ENCODE measurements at places on chromosomes 12 and 14.
A peak's percentile ranks its signal among the peaks of the same experiment; 100 is the strongest.

DNA sequence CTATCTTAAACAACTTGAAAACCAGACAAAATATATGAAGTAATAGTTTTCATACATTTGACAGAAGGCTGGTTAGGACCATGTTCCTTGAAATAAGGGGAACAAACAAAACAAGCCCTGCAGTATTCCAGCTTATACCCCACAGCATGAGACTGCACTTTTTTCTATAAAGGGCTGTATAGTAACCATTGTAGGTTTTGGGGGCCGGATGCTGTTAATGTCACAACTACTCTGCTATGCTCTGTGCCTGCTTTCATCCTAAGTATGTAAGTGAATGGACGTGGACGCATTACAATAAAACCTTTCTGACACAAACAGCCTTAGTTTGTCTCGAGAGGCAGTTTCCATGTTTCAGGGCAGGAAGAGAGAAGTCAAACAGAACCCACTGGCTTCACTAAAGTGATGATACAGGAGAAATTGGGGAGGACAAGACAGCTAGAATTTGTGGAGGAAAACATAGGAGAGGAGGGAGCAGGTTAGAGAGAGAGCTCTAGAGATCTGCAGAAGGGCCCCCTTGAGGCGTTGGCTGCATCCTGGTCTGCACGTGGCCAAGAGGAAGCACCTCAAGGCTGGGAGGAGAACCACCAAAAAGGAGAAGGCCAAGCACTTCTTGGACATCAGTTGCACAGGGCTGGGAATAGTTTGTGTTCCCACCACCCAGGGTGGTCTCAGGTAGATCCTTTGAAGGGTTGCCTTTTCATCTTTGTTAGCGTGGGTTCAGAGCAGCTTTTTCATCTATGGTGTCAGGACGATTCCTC lies 63.7 kb downstream of the TRAF3 start:
- DNase-seq: no peak

DNA sequence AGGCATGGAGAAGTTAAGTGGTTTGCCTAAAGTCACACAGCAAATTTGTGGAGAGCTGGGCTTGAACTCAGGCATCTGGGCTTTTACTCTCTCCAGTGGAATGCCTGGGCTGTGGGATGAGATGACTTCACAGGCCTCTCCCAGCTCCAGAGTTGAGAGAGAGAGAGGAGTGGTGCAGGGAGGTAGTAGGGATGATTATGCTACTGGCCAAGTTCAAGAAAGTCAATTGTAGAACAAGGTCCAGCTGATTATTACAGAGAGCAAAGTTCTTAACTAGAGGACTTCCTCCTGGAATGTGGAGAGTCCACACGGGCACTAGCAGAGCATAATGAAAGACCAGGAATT lies 769 bp upstream of the EMP1 start:
- DNase-seq: peak; percentile 51

GRCh38 chr14:88683119-88683518 lies 109.6 kb downstream of the EML5 start:
- DNase-seq: no peak

DNA sequence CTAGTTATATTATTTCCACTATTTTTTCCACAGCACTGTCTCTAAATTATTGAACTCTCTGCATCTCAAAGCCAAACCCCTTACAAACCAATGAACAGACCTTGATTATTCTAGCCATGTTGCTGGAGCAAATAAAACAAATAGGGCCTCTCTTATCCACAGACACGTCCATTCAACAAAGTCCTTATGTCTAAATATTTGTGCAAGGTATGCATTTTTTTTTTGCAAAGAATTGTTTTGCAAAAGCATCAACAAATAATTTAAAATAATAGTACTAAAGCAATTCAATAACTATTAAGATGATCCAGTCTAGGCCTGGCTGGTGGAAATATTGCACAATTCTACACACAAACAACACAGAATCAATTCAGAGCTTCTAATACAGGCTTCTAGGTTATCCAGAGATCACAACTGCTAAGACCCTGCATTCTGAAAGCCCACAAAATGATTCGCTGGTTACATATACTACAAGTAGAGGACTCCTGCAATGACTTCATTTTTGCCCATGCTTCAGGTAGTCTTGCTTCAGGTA lies 221.0 kb downstream of the SLC25A21 start:
- DNase-seq: no peak

DNA sequence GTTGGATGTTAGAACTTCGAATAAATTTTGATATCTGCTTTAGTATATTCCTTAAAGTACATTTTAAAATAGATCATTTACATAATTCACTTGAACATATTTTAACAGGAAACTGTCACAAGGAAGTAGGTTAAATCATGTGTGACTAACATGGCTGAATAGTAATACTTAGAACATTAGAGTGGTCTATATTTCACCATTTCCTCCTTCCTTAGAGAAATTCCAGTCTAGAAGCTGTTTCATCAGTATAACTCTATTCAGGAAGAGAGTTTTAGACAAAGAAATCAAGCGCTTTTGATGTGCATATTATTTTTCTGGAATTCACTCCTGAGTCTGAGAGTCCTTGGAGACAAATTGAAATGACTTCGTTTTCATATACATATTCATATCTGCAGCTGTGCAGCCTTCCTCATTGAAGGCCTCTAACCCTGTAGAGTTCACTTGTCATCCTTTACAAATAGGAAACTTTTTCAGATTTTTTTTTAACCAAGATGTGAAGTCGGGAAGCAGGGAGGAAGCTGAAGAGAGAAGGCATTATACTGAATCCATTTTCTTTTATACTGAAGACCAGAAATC lies 28.4 kb downstream of the IRAK3 start:
- no peak for DNase-seq

DNA sequence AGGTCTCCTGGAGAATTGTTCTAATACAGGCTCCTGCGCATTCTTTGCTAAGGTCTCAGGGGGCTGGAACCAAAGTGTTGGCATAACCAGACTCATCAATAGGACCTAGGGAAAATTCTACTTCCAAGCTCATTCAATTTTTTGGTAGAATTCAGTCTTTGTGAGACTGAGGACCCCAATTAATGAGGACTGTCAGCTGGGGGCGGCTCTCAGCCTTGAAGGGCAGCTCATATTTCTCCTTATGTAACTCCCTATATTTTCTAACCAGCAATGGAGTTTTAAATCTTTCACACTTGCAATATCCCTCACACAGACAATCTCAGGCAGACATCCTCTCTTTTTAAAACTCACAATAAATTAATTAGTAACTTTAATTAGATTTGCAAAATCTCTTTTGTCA lies 476.4 kb upstream of the LRFN5 start:
- DNase-seq: no peak

DNA sequence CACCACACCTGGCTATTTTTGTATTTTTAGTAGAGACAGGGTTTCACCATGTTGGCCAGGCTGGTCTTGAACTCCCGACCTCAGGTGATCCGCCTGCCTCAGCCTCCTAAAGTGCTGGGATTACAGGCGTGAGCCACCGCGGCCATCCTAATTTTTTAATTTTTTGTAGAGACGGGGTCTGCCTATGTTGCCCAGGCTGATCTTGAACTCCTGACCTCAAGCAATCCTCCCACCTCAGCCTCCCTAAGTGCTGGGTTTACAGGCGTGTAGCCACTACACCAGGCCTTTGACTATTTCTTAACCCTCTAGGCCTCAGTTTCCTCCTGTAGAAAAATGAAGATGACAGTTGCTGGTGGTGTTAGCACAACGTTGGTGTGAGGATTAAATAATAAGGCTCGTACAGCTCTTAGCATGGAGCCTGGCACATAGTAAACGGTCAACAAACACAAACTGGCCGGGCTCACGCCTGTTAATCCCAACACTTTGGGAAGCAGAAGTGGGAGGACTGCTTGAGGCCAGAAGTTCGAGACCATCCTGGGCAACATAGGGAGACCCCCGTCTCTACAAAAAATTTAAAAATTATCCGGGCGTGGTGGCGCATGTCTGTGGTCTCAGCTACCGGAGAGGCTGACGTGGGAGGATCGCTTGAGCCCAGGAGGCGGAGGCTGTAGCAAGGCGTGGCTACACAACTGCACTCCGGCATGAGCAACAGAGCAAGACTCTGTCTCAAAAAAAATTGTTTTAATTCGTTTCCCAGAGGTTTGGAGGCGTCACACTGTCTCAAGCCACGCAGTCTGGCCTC lies 979 bp downstream of the DDX54 start:
- no peak for DNase-seq

- DNase-seq: no peak
Observed at GRCh38 chr12:63238892-63239291, 87.9 kb upstream of the AVPR1A start.

DNA sequence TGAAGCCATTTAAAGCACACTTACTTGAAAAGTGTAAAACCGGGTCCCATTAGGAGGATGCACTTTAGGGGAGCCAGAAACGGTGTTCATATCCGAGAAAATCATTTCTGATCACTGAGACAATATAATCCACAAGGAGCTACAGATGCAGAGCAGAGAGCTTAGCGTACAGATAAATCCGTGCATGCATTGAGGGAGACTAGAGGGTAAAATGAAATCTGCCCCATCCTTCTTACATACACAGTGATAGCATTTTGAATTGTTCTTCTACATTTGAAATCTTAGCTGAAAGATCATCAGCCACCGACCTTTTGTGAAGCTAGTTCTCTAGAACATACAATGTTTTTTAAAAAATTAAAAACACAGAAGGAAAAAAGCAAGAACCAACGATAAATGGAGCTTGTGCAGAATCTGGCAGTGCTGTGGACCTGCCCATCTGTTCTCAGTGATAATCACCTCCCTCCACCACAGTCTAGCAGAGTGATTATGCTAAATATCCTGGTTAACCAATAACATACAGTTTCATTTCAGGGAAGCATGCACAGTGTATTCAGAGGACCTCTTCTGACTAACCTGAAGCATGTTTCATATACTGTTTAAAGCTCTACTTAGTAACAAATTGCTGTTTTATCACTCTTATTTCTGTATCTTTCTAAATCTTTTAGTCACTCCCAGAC lies 161.1 kb downstream of the PPFIA2 start:
- DNase-seq: no peak

GRCh38 chr12:55829967-55830600 lies 697 bp upstream of the DNAJC14 start:
- peak; percentile 81 for DNase-seq

GRCh38 chr14:103762036-103762435 lies 46.4 kb downstream of the ZFYVE21 start:
- no peak for DNase-seq

DNA sequence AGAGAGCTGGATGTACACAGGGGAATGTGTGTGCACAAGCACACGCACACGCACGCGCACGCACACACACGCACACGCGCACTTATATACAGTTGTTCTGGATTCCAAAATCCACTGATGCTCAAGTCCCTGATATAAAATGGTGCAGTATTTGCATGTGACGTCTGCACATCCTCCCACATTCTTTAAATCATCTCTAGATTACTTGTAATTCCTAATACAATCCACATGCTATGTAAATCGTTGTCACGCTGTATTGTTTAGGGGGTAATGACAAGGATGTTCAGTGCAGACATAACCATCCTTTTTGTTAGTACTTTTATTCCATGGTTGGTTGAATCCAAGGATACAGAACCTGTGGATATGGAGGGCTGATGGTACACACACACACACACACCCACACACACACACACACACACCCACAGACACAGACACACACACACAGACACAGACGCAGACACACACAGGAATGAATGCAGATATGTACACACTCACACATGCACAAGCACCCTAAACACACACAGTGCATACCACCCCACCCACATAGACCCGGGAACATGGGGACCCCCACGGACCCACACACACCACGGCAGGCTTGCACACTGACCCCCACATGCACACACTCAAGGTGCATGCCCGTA lies 188.5 kb upstream of the PRMT8 start:
- DNase-seq: no peak

DNA sequence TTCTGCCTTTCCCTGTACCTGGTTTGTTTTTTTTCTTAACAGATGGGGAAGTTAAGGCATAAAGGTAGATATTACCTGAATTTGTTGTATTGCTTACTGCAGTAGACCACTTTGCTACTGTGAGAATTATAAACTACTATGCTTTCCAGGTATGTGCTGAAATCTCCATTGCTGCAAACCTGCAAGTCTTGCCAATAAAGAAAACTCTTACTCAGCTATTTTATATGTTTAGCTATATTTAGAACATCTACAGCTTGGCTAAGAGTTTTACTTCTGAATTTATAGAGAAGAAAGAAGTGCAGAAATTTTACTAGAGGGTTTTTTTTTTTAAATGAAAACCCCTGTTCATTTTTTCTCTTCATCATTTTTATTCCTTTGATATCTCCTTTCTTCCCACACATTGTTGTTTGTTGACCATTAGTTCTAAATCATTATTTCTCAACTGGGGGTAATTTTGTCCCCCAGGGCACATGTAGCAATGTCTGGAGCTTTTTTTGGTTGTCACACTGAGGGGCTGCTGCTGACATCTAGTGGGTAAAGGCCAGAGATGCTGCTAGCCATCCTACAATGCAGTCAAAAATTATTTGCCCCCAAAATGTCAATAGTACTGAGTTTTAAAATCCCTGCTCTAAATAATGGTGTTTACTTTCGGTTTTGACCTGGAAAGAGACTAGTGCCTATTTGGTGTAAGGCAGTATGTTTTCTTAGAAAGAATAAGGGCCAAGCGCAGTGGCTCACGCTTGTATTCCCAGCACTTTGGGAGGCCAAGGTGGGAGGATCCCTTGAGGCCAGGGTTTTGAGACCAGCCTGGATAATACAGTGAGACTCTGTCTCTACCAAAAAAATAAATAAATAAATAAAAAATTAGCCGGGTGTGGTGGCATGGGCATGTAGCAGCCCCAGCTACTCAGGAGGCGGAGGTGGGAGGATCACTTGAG lies 48.6 kb downstream of the PCNX1 start:
- DNase-seq: no peak

GRCh38 chr14:100116134-100116533 lies 43.3 kb downstream of the DEGS2 start:
- DNase-seq: no peak

- peak; percentile 10 for DNase-seq
Observed at GRCh38 chr14:104385531-104386101, 193.9 kb upstream of the C14orf180 start.

- no peak for DNase-seq
Observed at GRCh38 chr14:106346534-106347290, 820.3 kb downstream of the TMEM121 start.

- no peak for DNase-seq
Observed at GRCh38 chr12:64937452-64937851, 113.0 kb downstream of the TBC1D30 start.

GRCh38 chr12:9123781-9124382 lies 8.2 kb upstream of the A2M start:
- DNase-seq: no peak

- no peak for DNase-seq
Observed at GRCh38 chr12:54390668-54391551, 6.4 kb upstream of the ZNF385A start.

- DNase-seq: no peak
Observed at GRCh38 chr12:65649126-65649525, 175.2 kb upstream of the HMGA2 start.

Data from femur (tissue), 1 donor.